ENCODE measurements at places on chromosomes 7 and 10.

DNA sequence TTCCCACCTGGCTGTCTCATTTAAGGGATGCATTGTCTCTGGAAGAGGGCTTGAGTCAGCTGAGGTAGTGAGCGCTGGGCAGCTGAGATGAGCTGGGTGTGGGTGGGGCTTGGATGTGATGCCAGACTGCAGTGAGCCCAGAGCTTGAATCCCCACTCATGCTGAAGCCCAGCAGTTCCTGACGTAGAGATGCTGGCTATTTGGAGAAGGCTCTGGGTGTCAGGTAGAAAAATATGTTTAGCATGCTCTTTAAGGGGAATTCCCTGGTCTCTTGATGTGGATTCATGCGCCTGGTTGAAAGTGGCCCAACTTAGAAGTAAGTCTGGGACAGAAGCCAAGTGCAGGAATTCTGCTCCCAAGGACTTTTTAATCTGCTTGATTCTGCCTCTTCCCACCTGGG lies 241.5 kb upstream of the IGFBP3 start:
- no peak for DNase-seq

DNA sequence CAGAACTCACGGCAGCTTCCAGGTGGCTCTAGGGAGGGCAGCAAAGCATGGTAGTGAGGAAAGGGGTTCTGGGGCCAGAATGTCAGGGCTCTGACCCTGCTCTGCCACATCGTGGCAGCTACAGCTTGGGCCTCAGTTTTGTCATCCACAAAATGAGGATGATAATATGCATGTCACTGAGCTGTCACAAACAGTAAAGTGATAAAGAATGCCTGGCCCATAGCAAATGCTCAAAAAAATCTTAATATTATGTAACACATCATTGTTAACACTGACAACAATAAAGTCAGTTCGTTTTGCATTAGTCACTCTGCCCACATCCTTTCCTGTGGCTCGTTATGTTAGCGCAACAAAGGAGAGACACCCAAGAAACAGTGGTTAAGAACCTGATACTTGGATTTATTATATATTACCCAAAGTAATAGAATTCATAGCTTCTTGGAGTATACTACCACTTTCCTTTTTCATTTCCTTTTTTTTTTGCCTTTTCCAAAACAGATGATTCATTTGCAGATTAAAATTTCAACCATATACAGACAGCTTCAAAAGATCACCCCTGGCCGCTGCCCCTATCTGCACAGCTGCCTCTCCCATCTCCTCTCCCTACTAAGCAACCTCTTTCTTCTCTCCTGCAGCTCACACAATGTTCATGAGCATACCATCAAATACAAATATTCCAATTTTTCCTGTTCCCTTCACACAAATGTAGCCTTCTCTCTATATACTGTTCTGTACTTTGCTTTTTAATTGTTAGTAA lies 45.5 kb upstream of the DDC start:
- no peak for DNase-seq

DNA sequence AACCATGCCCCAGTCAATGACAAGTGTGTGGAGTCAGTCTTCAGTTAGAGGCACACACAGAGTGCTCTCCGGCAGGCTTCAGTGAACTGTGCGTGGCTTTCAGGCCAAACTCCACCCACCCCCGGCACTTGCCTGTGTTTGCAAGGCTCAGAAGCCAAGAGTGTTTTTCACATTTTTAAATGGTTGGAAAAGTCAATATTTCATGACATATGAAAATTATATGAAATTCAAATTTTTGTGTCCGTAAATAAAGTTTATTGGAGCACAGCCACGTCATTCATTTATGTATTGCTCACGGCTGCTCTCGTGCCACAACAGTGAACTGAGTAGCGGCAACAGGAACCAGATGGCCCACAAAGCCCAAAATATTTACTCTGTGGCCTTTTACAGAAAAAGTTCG lies 104.7 kb downstream of the SFMBT2 start:
- DNase-seq, result no peak

- no peak for DNase-seq
Measured at GRCh38 chr10:22552888-22553378, 161.4 kb downstream of the PIP4K2A start.

- DNase-seq, result no peak
Measured at GRCh38 chr7:108053250-108053649, 50.3 kb upstream of the LAMB1 start.

- no peak for DNase-seq
Measured at GRCh38 chr7:43791-44540, 148.4 kb upstream of the FAM20C start.
